Aorta (tissue), 5 donors: ENCODE measurements at places on chromosomes 5 and 9. TPM values are rescaled to one million over a fixed set of nuclear protein-coding genes. Genes with fewer than 3 reads are reported as not detected.

GRCh38 chr9:81083854-81084512 is 605.4 kb downstream of the TLE1 start:
- DNase-seq = no peak
- peaks cover 5% of the 10 kb centered on the region for H3K4me1 ChIP-seq
- H3K36me3 ChIP-seq = no peaks in the 10 kb centered on the region
- no peak overlapping the region for H3K4me3 ChIP-seq

GRCh38 chr5:148107608-148108007 is 43.8 kb downstream of the SPINK5 start:
- no peak overlapping the region for H3K4me3 ChIP-seq
- no peak overlapping the region for H3K27ac ChIP-seq
- H3K36me3 ChIP-seq = no peaks in the 10 kb centered on the region
- no peaks in the 10 kb centered on the region for H3K27me3 ChIP-seq
- H3K4me1 ChIP-seq = no peaks in the 10 kb centered on the region

GRCh38 chr9:7055171-7055903 is 297.6 kb downstream of the KDM4C start:
- no peaks in the 10 kb centered on the region for H3K27me3 ChIP-seq
- no peak overlapping the region for H3K4me3 ChIP-seq
- H3K4me1 ChIP-seq = peaks cover 3% of the 10 kb centered on the region

The MYMK gene
- total RNA-seq = not detected

GRCh38 chr9:126226991-126227936 is 99.4 kb upstream of the MVB12B start:
- H3K36me3 ChIP-seq = no peaks in the 10 kb centered on the region
- no peak overlapping the region for H3K27ac ChIP-seq
- H3K4me1 ChIP-seq = no peaks in the 10 kb centered on the region
- DNase-seq = no peak

DNA sequence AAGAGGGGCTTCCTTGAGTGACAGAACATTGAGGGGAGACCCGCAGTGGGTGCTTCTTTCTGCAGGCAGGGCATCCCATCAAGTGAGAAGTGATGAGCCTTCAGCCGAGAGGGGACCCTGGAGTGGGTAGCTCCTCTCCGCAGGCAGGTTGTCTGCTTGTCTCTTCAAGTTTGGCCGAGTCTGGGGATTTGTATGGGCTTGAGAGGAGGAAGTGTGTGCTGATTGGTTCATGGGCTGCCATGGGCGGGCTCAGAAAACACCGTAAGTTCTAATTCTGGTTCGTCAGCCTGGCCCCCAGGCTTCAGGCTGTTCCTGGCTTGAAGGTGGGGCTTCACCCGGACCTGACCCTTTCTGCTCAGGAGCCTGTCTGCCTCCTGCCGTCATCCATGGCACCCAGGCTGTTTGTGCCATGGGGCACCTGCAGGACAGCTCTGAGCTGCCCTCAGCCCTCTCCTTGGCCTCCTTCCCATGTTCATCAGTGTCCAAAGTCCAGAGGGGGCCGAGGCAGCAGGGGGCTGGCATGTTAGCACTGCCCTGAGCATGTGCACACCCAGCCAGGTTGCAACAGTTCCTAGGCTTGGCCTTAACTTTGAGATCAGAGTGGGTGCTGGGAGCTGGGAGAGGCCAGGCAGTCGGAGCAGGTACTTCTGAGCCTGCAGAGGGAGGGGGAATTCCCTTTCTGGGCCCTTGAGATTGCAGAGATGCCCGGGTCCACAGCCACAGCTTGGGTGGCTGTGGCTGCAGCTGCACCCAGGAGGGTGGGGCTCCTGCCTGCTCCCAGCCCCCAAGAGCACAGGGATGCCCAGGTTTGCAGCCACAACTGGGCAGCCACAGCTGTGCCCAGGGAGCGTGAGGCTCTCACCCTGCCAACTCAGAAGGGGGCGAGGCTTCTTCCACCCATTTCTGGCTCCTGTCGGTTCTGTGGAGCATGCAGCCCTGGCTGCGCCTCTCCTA is 13.5 kb upstream of the DHFR start:
- peaks cover 3% of the 10 kb centered on the region for H3K36me3 ChIP-seq
- no peak overlapping the region for H3K4me3 ChIP-seq
- H3K4me1 ChIP-seq = no peaks in the 10 kb centered on the region
- no peak overlapping the region for H3K27ac ChIP-seq
- DNase-seq = no peak
- H3K27me3 ChIP-seq = no peaks in the 10 kb centered on the region

DNA sequence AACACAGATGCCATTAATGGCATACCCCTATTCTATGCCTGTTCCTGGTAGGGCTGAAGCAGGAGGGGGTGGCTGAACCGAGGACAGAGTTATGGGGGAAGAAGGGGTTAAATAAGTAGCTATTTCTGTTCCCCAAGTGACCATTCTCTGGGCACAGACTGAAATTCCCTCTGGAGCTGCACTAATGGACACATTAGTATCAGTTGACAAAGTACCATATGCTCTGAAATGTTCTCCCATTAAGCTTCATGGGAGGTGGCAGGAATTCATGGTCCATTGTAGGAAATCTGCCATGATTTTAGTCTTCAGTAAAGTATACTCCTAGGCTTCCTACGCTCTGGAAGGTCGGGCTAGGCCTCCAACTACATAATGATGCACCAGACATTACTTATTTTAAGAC is 10.5 kb upstream of the FRMPD1 start:
- H3K27me3 ChIP-seq = no peaks in the 10 kb centered on the region
- H3K4me1 ChIP-seq = no peaks in the 10 kb centered on the region
- H3K27ac ChIP-seq = no peak overlapping the region
- H3K4me3 ChIP-seq = no peak overlapping the region
- DNase-seq = no peak
- H3K36me3 ChIP-seq = no peaks in the 10 kb centered on the region

DNA sequence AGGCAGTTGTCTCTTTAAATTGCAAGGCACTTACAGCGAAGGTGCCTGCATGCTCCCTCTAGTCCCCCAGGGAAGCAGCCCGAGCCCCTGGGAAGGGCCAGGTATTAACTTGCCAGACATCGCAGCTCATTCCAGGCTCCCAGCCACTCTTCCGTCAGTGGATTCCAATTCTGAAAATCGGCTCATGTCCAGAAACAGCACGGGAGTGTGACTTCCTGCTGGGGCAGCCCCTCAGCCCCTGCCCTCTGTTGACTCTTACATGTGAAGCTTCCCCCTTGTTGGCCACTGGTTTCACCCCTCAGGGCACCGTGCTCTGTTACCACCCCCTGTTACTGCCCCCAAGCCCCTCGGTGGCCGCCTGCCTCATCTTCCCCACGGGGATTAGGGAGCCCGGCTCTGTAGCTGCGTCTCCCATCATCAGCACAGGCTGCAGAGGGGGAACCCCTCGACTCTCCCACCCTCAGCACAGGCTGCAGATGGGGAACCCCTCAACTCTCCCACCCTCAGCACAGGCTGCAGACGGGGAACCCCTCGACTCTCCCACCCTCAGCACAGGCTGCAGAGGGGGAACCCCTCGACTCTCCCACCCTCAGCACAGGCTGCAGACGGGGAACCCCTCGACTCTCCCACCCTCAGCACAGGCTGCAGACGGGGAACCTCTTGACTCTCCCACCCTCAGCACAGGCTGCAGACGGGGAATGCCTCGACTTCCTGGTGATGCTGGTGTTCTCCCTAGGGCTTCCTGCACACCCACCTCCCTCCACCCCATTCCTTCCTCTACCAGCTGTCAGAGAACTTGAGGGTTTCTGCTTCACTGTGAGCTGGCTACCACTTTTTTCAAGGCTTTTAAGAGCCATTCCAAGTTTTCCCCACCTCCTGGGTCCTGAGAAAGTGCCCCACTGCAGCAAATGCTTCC is 11.1 kb upstream of the CACNA1B start:
- H3K27ac ChIP-seq = no peak overlapping the region
- no peaks in the 10 kb centered on the region for H3K27me3 ChIP-seq
- no peaks in the 10 kb centered on the region for H3K36me3 ChIP-seq
- no peak for DNase-seq

- no peaks in the 10 kb centered on the region for H3K36me3 ChIP-seq
- H3K4me3 ChIP-seq = no peak overlapping the region
- H3K4me1 ChIP-seq = no peaks in the 10 kb centered on the region
Measured at GRCh38 chr5:43891112-43891511, 288.1 kb downstream of the NNT start.

GRCh38 chr5:136192526-136193321 is at the start of gene SMIM32:
Gene SMIM32 (minus strand): TSS chr5:136193162. CDS start chr5:136192524, 638 bp downstream.
- H3K36me3 ChIP-seq = no peaks in the 10 kb centered on the region
- no peak within 1 kb of the TSS for H3K4me3 ChIP-seq
- H3K27me3 ChIP-seq = no peaks in the 10 kb centered on the region

GRCh38 chr9:14863402-14863801 is 46.8 kb downstream of the FREM1 start:
- no peaks in the 10 kb centered on the region for H3K27me3 ChIP-seq
- H3K27ac ChIP-seq = no peak overlapping the region
- no peak overlapping the region for H3K4me3 ChIP-seq
- H3K4me1 ChIP-seq = peaks cover 7% of the 10 kb centered on the region
- no peaks in the 10 kb centered on the region for H3K36me3 ChIP-seq
- no peak for DNase-seq

- no peaks in the 10 kb centered on the region for H3K4me1 ChIP-seq
- no peak overlapping the region for H3K27ac ChIP-seq
- DNase-seq = no peak
- no peaks in the 10 kb centered on the region for H3K36me3 ChIP-seq
- no peaks in the 10 kb centered on the region for H3K27me3 ChIP-seq
- H3K4me3 ChIP-seq = no peak overlapping the region
Measured at GRCh38 chr5:37696190-37697021, 143.4 kb downstream of the GDNF start.

The C5orf52 gene
- not detected for total RNA-seq

DNA sequence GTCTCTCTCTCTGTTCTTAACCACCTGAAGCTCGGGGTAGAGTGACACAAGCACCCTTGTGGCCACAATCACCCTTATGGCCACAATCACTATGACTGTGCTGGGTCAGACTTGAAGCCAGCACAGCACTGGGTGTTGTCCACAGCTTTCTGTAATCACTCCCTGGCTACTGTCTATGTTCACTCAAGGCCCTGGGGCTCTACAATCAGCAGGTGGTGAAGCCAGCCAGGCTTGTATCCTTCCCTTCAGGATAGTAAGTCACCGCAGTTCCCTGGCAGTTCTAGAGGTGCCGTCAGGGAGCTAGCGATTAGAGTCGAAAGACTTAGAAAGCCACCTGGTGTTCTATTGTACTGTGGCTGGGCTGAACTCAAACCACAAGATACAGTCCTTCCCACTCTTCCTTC is 44.2 kb downstream of the GDA start:
- DNase-seq = no peak
- no peak overlapping the region for H3K4me3 ChIP-seq
- H3K36me3 ChIP-seq = no peaks in the 10 kb centered on the region
- H3K27me3 ChIP-seq = no peaks in the 10 kb centered on the region

DNA sequence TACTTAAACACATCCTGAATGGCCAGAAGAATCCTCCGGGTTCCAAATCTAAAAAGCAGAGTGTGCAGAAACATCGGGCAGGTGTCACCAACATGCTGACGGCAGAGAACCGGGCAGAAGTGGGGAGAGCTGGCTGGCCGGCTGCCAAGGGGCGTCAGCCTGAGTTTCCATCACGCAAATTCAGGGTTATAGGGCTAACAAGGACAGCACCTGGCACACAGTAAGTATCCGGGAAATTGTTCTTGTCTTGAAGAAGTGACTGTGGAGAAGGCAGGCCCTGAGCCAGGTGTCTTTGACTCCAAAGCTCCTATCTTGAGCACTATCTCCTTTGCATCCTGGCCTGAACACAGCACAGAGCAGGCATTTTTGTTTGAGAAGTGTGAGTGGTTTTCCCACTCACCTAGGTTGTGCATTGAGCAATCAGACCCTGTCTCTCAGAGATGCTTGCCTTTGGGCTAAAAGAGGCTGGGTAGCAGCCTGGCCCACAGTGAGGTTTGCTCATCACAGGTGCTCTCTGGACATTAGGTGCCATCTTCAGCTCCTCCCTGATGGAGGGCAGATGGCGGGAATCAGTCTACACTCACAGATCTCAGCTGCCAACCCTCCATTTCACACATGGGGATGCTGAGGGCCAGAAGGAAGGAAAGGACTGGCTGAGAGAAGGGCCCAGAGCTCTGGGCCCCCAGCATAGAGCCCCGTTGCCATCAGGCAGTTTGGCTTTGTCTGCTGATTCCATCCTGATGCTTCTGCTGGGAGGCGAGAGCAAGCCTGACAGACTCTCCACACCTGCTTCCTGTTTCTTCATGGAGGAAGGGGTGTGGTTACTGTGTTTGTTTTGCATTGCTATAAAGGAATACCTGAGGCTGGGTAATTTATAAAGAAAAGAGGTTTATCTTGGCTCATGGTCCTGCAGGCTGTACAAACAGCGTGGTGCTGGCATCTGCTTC is 52.8 kb downstream of the WHRN start:
- no peak for DNase-seq
- peaks cover 2% of the 10 kb centered on the region for H3K27me3 ChIP-seq
- no peak overlapping the region for H3K4me3 ChIP-seq
- H3K36me3 ChIP-seq = no peaks in the 10 kb centered on the region
- H3K27ac ChIP-seq = no peak overlapping the region

- no peak overlapping the region for H3K4me3 ChIP-seq
- DNase-seq = no peak
- no peaks in the 10 kb centered on the region for H3K36me3 ChIP-seq
- no peak overlapping the region for H3K27ac ChIP-seq
- H3K4me1 ChIP-seq = no peaks in the 10 kb centered on the region
Measured at GRCh38 chr5:154284433-154284832, 93.9 kb downstream of the GALNT10 start.
